KBM-7 (cell line): ENCODE measurements at places on chromosomes 3 and 15.

GRCh38 chr3:127690823-127691452 lies 18.2 kb downstream of the ABTB1 start:
- DNase-seq, result peak; percentile 30

GRCh38 chr15:76418352-76419140 lies 82.0 kb downstream of the ISL2 start:
- no peak for DNase-seq

DNA sequence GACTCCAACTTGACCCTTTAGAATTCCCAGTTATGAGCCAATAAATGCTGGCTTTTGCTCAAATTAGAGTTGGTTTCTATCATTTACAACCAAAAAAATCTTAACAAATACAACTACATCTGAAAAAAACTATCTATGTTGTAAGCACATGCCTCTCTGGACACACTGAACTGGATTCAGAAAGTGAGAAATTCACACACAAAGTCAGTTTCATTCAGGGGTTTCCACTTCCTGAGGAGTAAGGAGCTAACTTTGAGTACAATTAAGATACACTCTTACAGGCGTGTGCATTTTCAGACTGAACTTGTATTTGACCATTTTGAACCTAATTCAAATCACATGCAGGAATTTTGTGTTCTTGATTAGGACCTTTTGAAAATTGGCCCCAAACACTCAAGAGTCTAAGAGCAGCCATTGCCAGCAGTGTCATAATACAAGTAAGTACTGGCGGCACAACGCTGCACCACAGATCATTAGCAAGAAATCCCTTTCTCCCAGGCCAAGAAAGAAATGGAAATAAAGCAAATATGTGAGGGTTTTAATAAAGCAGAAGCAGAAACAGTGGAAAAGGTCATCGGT lies 31.2 kb downstream of the LINS1 start:
- no peak for DNase-seq

DNA sequence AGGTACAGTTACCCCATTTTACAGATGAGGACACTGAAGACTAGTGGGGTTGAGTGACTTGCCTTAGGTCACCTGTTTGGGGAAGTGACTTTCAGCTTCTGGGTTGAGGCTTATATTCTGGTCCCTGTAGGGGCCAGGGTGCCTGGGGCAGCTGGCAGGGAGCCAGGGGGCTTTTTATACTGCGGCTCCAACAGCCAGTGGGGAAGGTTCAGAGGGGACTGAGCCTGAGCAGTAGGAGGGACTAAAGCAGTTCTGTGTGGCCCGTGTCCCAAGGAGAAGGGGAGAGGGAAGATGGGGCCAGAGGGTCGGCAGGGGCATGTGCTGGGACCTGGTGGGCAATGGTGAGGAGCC lies 37.7 kb downstream of the SLC6A6 start:
- peak; percentile 57 for DNase-seq

- no peak for DNase-seq
These were observed 45.1 kb downstream of the APH1B start for GRCh38 chr15:63322541-63322940.

GRCh38 chr3:195040094-195040493 lies 230.9 kb downstream of the XXYLT1 start:
- DNase-seq, result peak; percentile 34

GRCh38 chr3:73228959-73229358 lies 167.5 kb downstream of the EBLN2 start:
- DNase-seq, result no peak
